Activated CD4-positive, alpha-beta T cell treated with anti-CD3 and anti-CD28 coated beads, Interleukin-2, amount 50 U/mL, for 24 hours (primary cell): ENCODE measurements at places on chromosomes 3 and 15.

DNA sequence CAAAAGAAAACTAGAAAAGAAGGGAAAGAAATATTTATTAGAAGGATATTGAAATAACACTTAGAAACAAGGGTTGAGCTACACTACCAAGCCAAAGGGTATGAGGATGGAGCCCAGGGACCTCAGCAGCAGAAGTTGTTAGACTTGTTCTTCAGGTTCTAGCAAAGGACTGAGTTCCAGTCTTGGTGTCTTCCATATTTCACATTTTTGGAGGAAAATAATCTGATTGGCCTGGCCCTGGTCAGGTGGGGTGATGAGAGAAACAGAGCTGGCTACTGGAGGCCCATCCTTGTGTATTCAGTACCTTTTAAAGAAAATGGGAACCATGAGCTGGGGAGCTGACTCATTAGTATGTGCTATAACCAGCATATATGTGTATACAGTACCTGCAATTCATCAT lies 28.2 kb downstream of the PPP4R2 start:
- no peak for DNase-seq

DNA sequence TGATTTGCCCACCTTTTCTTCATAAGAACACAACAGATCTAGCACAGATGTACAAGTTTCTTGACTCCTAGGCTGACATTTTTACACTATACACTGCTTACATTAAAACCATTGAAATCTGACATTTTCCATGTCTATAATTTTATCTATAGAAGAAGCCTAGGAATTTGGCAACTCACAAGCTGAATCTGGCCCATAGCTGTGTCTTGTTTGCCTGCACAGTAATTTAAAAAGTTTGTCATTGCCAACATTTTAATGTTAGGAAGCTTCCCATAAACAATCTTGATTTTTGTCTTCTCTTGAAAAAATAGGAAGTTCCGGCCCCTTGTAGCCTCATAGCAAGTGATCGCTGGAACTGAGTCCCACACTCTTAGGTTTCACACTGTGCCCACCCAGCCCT lies 394.6 kb upstream of the AZI2 start:
- DNase-seq: no peak

- DNase-seq: no peak
Observed at GRCh38 chr3:43907508-43907858, 216.7 kb downstream of the ABHD5 start.

DNA sequence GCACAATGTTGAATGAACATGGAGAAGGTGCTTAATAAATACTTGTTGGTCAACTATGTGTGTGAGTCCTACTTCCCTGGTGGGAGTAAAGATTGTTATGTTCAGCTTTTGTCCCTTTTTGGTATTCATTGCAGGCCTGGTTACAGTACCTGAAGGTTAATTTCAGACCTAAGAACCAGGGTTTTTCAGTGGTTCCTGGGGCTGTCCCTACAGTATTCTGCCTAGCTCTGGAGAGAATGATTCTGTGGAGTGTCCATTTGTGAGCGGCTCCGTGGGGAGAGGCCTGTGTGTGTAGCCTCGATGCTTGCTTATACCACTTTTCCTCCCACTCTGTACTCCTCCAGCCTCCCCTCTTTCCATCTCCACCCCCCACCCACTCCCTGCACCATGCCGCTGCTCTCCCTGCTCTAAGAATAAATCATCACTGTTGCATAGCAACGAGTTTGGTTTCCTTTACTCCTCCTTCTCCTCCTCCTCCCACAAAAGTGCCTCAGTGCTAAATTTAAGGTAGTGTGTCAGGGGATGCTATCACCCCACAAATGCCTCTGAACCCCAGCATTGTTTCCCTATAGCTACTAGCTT lies 150.6 kb upstream of the ROPN1 start:
- DNase-seq: no peak

DNA sequence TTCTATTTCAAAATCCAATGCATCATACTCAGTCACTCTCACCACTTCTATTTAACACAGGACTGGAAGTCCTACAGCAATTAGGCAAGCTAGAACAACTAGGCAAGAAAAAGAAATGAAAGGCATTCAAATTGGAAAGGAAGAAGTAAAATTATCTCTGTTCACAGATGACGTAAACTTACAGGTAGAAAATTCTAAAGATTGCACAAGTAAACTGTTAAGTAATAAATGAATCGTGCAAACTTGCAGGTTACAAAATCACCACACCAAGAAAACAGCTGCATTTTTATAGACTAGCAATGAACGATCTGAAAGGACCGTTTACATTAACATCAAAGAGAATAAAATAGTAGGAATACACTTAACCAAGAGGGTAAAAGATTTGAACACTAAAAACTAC lies 36.2 kb downstream of the CHST2 start:
- DNase-seq: no peak

- no peak for DNase-seq
Observed at GRCh38 chr3:171165983-171166382, 139.5 kb upstream of the SLC2A2 start.

DNA sequence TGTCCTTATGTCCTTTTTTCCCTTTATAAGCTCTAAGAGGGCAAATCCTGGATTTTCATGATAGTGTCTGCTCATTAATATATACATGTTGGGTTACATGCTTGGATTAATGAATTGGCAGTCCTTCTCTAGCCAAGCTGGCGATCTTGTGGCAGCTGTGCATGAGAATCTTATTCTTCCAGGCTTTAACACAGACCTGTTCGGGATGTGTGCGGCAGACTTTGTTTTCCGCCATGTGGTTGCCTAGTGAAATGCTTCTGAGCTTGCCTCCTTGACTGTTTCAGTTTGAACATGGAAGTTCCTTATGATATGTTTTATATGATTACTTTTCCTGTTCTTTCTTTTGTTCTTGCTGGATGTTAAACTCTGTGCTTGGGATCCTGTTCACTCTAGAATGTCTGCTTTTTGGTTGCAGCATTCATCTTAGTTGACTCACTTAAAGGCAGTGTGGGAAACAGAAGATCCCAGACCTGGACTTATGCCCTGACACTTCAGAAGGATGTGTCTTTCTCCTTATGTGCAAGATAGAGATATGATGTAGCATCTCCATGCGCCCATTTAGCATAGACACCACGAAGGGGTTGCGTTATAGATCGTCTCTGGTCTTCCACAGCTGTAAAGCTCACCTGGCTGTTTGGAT lies 7.2 kb downstream of the CHCHD6 start:
- no peak for DNase-seq

- DNase-seq: no peak
Observed at GRCh38 chr15:80484333-80484864, 80.2 kb downstream of the ARNT2 start.

GRCh38 chr3:100225193-100225592 lies 35.6 kb upstream of the TBC1D23 start:
- DNase-seq: no peak

DNA sequence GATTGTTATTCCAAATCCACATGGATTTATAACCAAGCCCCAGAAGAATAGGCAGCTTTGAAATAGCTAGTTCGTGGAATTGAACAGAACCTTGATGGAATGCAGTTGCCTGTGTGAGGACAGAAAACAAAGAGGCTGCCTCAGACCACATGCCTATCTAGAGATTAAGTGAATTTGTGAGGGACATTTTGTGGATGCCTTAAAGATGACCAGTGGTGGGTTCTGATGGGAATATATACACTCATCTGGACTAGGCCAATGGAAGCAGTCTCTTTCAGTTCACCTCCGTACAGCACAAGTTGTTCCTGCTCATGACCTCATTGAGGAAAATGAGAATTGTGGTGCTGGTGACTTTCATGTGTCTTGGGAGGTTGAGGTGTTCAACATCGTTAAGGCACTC lies 63.2 kb upstream of the PYDC2 start:
- no peak for DNase-seq

GRCh38 chr3:123344175-123344906 lies 104.5 kb downstream of the ADCY5 start:
- no peak for DNase-seq

DNA sequence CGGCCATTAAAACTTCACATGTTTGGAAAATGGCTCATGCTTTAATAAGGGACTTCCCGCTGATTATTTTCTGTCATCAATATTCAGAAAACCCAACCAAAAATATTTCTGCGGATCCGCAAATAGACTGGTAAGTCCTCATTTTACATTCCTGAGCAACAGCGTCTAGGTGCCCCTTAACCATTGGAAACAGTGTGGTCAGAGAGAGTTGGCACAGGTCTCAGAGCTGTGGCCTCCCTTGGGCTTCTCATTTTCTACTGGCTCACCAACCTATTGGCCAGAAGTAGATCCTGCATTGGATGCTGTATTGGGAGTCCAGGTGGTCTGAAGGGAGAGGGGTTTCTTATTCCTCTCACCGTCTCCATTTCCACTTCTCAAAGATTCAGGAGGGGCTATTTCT lies 348.1 kb upstream of the DCBLD2 start:
- DNase-seq: no peak

DNA sequence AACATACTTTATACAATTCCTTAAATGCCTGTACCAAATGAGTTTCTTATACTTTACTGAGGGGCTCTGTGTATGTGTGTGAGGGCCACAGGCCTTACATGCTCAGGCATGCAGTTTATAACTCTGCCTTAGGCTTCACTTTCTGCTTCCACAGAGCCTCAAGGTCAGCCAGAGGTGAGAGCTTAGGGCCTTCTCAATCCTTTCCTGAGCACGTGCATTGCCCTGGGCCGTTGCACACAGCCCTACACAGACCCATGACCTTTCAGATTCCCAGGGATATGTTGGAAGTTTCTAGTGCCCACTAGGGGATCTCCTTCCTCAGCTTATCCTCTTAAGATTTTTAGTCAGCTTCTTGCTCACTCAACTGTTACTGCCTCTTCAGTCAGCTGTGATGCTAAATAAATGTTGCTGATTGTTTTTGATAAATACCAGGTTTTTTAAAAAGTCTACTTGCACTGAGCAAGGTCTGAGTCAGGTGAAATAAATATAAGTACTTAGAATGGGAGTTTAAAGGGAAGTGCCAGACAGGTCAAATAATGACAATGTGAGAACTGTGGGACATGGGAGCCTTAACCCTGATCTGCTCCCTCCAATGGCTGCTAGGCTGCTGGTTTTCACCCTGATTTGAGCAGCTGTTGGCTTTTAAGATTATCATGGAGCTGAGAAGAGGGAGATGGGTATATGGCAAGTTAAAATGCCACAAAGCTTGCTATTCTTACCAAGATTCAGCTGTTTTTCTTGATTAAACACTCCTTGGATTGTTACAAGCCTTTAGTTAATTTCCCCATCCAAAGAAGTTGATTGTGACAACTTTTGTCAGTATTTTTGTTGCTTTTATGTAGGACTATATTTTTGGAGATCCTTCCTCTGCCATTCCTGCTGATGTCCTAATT lies 169.5 kb downstream of the PLD1 start:
- no peak for DNase-seq

GRCh38 chr3:32325927-32326326 lies 65.7 kb upstream of the CMTM7 start:
- no peak for DNase-seq

GRCh38 chr3:24714436-24714835 lies 219.8 kb upstream of the THRB start:
- DNase-seq: no peak

DNA sequence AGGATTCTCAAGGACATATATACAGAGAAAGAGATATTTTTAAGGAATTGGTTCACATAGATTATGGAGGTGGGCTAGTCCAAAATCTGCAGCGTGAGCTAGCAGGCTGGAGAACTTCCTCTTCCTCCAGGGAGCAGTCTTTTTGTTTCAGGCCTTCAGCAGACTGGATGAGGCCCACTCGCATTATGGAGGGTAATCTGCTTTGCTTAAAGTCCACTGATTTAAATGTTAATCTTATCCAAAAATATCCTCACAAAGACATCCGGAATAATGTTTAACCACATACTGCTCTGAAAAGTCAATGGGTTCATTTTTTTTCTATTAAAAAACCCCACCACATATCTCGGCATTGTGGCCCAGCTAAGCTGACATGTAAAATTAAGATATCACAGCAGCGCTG lies 22.2 kb upstream of the NRROS start:
- no peak for DNase-seq

DNA sequence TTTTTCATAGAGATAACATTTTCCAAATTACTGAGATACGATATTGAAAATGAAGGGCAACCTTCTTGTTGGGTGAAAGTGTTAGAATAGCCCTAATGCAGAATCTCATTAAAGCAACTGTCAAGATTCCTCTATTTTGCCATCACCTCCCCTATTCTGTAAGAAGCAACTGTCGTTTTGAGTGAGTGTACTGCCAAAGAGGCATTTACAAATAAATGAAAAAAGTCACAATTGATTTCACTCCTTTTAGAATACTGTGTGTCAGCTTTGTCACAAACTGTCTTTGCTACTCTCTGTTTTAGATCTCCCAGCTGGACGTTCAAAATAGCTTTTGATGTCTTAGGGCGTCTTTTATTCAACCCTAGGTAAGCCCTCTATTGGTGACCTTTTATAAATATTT lies 322.8 kb upstream of the NAALADL2 start:
- DNase-seq: no peak

GRCh38 chr15:100570735-100571313 lies 31.2 kb downstream of the LINS1 start:
- DNase-seq: no peak

- DNase-seq: no peak
Observed at GRCh38 chr3:158663832-158664231, 8.6 kb downstream of the LXN start.

DNA sequence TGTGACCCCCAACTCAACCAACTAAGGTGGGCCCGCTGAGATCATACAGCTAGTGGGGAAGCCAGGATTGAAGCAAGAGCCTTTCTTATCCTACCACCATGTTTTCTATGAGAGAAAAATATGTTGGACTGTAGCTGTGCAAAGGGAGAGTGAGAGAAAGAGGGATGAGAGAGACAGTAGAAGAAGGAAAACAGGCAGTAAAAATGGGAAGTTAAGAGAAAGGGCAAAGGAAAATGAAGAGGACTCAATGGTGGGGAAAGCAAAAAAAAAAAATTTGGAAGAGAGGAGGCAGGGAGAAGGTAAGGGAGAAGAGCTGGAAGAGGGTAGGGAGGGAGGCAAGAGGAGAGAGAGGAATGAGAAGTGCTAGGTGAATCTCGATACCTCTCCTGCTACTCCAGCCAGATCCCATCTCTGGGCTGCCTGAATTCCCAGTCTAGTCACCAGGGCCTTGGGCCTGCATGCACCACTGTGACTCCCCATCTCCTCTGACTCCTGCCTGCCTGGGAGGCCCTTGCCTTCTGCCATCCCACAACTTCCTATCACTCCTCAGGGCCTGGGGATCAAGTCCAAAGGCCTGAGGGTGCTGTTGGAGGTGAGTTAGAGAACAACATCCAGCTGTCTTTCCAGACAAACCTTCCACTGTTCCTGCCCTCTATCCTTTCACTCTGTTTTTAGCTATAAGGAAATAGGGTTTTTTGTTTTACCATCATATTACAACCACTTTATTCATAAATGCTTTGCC lies 15.7 kb downstream of the FAM81A start:
- DNase-seq: no peak

GRCh38 chr15:57909388-57909787 lies 156.1 kb downstream of the ALDH1A2 start:
- no peak for DNase-seq

- no peak for DNase-seq
Observed at GRCh38 chr15:31367730-31368344, 41.2 kb downstream of the KLF13 start.

GRCh38 chr3:165919284-165919683 lies 82.1 kb upstream of the BCHE start:
- DNase-seq: no peak

- no peak for DNase-seq
Observed at GRCh38 chr15:35603301-35603700, 57.3 kb upstream of the DPH6 start.

- no peak for DNase-seq
Observed at GRCh38 chr15:73941871-73942635, 15.8 kb downstream of the LOXL1 start.
